Ovary (tissue), 10 donors: ENCODE measurements at places on chromosomes 7 and 10. TPM values are rescaled to one million over a fixed set of nuclear protein-coding genes. Genes with fewer than 3 reads are reported as not detected.

TBXAS1 gene
- total RNA-seq, result 10.1 TPM

- DNase-seq, result no peak
- H3K27me3 ChIP-seq, result no peaks in the 10 kb centered on the region
- H3K4me3 ChIP-seq, result no peak overlapping the region
- no peaks in the 10 kb centered on the region for H3K4me1 ChIP-seq
- no peaks in the 10 kb centered on the region for H3K36me3 ChIP-seq
Measured at GRCh38 chr7:145893925-145894535, 222.6 kb upstream of the CNTNAP2 start.

DNA sequence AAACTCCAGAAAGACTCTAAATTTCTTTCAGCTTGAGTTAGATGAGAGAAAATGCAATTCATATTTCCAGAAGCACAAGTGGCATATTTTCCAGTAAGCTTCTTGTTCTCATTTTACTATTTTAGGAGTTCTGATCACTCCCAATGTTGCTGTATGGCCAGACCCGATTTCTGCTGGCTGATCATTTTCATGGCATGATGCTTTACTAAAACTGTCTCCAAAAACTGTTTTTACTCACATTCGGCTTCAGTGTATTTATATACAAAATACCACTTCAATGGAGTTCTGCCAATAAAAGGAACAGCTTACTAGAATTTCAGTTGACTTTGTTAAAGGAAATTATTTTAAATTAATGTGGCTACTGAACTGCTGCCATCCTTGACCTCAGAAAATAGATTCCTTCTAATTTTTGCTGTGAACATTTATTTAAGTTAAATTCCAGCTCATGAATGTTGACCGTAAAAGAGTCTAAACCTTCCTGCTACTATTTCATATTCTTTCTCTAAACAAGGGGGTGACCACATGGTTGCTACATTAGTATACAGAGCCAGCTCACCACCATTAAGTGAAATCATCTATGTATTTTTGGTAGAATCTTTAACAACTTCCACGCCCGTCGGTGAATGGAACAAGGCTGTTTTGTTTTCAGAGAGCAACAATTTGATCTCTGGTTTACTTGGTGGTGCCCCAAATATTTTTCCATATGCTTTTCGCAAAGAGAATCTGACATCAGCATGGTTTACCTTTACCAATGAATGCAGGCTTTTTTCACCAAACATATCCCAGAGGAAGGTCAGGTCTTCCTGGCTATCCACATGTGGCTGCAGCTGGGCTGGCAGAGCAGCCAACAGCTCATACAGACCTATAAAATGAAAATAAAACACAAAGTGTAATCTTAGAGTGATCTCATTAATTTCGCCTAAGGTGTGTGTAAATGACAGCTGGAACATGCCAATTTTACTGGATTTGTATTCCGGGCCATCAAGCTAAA lies 101.2 kb downstream of the MPP7 start:
- no peak overlapping the region for H3K4me3 ChIP-seq
- no peaks in the 10 kb centered on the region for H3K27me3 ChIP-seq
- DNase-seq, result no peak
- no peaks in the 10 kb centered on the region for H3K36me3 ChIP-seq
- H3K4me1 ChIP-seq, result no peaks in the 10 kb centered on the region

DNA sequence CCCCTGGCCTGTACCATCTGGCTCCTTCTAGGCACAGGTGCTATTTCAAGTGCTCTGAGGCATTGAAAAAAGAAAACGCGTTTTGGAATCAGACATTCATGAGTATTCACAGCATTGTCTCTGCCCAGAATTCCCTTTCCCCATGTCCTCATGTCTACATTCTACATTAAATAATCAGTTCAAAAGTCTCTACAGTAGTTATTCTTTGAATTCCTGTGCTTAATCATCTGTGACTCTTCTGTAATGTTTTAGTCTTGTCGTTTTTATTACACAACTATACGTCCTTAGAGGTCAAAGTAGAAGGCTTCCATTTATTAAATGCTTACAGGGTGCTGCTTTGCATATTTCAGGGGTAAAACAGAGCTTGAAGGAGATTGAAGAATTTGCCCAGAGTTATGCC lies 95.7 kb downstream of the BICC1 start:
- no peak overlapping the region for H3K4me3 ChIP-seq
- H3K27ac ChIP-seq, result no peak overlapping the region
- H3K27me3 ChIP-seq, result no peaks in the 10 kb centered on the region
- H3K4me1 ChIP-seq, result peaks cover 3% of the 10 kb centered on the region
- H3K36me3 ChIP-seq, result no peaks in the 10 kb centered on the region
